ENCODE measurements at places on chromosomes 1 and 21.
A peak's percentile ranks its signal among the peaks of the same experiment; 100 is the strongest.

GRCh38 chr21:42200906-42201614 is 17.9 kb upstream of the ABCG1 start:
- no peak for DNase-seq

DNA sequence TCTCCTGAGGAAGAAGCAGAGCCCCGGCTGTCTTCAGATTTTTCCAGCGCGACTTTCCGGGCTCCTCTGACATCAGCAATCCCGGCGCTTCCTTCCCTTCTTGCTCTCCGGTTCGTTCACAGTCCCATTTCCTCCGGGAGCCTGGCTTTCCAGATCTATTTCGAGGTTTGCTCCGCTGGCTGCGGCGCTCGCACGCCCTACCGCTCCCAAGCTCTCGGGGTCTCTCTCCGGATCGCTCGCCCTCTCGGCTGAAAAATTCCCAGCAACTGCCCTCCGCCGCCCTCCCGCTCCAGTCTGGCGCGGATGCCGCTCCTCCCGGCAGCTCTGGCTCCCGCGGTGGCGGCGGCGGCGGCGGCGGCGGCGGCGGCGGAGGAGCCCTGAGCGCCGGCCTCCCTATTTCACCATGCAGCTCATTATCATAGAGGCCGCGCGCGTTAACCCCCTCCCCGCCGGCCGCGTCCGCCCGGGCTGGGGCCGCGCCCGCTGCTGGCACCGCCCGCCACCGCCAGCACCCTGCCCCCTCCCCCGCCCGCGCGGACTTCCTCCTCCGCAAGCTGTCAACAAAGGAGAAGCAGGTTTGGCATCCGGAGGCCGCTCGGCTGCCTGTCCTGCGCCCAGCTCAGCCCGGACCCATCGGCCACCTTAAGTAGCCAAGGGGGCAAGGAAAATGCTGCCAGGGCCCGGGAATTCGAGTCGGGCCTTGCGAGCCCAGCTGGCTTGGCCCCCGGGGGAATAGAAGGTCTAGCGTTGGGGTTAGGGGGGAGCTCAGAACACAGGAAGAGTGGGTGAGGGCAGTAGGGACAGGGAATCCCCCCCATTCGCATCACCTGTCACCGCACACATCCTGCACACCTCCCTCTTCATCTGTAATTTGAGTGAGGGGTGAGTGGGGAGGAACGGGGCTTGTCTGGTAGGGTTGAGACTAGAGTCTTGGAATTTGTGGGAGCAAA is at the start of gene PLXNA2:
PLXNA2 (minus strand) TSS at position 418 of the 950 bp plus-strand sequence. CDS start 26,462 bp downstream, outside the sequence.
- peak; percentile 43 for DNase-seq

GRCh38 chr1:229665912-229666558 is 40.0 kb downstream of the URB2 start:
- DNase-seq: no peak

DNA sequence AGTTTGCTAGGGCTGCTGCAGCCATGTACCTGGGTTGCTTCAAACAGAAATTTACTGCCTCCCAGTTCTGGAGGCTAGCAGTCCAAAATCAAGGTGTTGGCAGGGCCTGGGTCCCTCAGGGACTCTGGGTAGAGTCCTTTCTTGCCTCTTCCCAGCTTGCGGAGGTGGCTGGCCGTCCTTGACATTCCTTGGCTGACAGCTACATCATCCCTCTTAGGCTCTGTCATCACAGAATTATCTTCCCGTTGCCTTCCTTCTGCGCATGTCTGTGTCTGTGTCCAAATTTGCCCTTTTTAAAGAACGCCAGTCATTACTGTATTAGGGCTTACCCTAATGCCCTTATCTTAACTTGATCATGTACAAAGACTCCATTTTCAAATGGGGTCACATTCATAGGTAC is 37.6 kb upstream of the PGBD5 start:
- no peak for DNase-seq

- DNase-seq: no peak
Observed at GRCh38 chr1:54461731-54462596, 55.8 kb upstream of the SSBP3 start.

GRCh38 chr1:161486806-161487741 is 18.2 kb upstream of the FCGR2A start:
- peak; percentile 57 for DNase-seq

GRCh38 chr1:183783767-183784637 is 20.9 kb upstream of the RGL1 start:
- DNase-seq: peak; percentile 97

DNA sequence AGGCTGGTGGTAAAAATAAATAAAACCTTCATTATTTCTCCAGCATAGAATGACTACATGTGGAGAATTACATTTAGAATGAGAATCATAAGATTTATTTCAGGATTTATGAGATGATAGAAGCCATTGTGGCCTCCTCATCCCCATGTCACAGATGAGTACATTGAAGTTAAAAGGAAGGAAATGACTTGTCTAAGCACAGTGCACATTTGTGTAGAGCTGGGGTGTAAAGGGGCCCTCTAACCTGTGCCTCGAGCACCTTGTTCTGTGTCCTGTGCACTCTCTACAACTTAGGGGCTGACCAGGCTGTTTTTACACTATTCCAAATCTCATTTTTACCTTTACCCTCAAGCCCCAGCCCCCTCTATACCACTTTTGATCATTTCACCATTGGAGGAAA is 179.4 kb downstream of the RHOU start:
- DNase-seq: no peak

DNA sequence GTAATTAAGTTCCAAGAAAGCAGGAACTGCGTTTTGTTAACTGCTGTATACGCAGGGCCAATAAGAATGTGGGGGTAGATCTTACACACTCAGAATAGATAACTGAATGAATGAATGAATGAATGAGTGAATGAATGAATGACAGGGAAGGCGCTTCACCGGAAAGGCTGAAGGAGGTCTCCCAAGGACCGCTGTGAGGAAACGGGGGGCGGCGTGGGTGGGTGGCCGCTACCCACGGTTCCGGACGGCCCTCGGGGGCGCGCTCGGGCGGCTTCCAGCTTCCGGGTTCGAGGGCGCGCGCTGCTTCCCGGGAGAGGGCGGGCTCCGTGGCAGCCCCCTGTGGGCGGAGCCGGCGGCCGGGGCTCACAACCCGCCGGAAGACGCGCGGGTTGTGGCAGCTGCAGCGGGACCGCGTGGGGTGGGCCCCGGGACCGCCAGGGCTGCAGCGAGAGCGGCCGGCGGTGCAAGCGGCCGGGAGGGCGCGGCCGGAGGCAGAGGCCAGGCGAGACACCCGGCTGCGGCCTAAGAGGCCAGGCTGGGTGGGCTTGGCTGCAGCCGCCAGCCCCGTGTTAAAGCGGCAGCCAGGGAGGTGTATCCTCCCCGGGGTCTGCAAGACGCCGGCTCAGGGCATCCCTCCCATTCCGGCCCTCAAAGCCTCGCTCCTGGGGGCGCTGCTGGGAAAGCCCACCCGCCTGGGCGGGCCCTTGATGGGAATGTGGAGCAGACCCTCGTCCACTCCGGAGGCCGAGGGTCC is at the start of gene ZFP69:
ZFP69 (plus strand) TSS at position 367 of the 754 bp plus-strand sequence. CDS start 2,072 bp downstream, outside the sequence.
- peak; percentile 66 for DNase-seq

DNA sequence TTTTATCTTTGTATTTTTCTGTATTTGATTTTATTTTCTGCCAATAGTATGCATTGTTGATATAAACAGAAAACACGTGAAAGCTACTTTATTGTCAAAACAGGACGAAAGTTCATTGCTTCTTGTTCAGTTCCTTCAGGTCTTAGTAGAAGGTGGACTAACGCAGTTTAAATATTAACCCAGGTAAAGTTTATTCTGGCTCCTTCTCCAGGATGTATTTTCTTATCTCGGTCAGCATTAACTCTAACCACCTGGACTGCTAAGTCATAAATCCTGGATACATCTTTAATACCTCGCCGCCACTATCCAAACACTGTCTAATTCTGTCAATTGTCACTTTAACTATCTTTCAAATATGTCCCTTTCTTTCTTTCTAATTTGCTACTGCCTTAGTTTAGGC is 5.7 kb upstream of the SOAT1 start:
- no peak for DNase-seq

DNA sequence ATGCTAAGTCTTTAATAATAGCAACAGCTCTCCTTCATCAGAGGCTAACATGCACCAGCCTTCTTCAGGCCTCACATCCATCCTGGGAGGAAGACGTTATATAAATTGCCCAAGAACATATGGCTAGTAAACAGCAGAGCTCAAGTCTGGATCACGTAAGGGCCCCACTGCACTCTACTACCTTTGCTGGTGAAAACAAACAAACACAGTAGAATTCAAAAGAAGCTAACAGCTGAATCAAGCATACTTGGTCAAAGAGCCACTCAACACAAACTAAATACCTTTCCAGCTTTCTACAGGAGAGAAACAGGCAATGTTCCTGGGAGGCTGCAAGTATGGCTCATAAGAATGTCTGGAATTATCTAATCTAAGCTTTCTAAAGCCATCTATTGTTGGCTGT is 66.0 kb downstream of the WLS start:
- DNase-seq: no peak

- peak; percentile 24 for DNase-seq
Observed at GRCh38 chr1:7707527-7707926, 63.6 kb upstream of the VAMP3 start.

Data from fibroblast of upper back skin (primary cell).